GM12865 (cell line): ENCODE measurements at places on chromosomes 16 and 17.

- no peak for DNase-seq
These were observed 1.3 kb downstream of the SERPINF1 start for GRCh38 chr17:1762901-1763898.

- DNase-seq = no peak
These were observed 669.4 kb downstream of the CDH11 start for GRCh38 chr16:64452446-64452845.

DNA sequence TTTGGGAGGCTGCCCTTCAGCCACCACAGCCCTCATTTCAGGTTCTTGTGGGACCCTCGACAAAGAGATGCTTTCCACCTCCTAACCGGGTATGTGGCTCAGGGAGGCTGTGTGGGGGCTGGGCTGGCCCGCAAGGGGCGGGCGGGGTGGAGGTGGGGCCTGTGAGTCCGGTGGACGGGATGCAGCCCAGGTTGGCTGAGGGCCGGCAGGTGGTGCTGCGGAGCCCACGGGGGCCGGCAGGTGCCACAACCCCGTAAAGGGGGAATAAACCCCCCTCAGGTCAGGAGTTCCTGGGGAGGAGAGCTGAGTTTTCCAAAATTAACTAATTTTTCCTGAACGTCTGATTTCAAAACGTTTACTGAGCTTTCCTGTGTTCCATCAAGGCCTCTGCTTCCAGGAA, 4.9 kb upstream of the CIAO3 start:
- DNase-seq = no peak

- DNase-seq = no peak
These were observed 16.2 kb downstream of the MYBBP1A start for GRCh38 chr17:4539025-4539424.

GRCh38 chr16:48860341-48860740, 250.4 kb upstream of the N4BP1 start:
- no peak for DNase-seq

DNA sequence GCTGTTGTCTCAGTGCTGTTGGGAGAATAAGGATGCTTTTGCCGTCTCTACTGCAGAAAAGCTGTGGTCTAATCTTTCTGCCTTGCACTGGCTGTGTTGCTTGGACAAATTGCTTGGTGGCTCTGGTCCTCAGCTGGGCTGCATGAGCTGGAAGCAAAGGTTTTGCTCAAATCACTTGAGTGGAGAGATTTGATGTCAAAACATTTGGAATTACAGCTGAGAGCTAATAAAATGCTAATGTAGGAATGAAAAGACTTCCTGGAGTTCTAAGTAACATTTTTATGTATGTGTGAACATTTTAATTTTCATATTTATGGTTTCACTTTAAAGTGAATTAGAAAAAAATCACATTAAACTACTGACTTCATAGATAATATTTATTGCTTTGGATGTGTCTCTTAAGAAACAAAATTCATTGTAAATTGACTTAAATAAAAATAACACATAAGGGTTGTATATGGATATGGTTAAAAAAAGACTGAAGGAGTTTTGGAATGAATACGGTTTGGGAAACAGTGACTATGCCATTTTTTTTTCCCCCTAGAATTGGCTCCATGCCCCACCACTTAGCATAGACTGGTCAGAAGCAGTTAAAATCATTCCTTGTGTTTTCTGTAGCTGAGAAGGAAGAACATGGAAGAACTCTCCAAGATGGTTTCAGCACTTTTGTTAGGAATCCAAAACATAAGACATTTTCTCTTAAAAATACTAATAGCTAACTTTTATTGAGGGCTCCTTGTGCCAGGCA, 39.2 kb upstream of the FAM20A start:
- no peak for DNase-seq

DNA sequence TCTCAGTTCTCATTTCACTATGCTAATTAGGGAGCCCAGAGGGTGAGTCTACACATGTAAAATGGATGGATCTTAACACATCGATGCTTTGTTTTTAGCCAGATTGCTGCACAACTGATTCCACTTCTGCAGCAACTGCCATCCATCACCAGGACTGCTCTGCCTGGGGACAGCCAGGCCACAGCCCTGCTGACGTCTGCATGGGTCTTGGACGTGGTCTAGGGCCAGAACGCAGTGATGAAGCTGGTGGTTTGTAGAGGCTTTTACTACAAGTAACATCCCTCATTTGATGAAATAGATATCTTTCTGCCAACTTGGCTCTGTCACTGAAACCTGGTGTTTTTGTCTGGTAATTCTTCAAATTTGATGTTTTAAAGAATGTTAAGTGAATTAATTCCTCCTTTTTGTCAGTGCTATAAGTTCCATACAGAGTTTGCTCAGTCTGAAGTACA, 50.6 kb downstream of the MARCHF10 start:
- DNase-seq = no peak

- DNase-seq = no peak
These were observed 601 bp downstream of the SPNS1 start for GRCh38 chr16:28975158-28975599.

DNA sequence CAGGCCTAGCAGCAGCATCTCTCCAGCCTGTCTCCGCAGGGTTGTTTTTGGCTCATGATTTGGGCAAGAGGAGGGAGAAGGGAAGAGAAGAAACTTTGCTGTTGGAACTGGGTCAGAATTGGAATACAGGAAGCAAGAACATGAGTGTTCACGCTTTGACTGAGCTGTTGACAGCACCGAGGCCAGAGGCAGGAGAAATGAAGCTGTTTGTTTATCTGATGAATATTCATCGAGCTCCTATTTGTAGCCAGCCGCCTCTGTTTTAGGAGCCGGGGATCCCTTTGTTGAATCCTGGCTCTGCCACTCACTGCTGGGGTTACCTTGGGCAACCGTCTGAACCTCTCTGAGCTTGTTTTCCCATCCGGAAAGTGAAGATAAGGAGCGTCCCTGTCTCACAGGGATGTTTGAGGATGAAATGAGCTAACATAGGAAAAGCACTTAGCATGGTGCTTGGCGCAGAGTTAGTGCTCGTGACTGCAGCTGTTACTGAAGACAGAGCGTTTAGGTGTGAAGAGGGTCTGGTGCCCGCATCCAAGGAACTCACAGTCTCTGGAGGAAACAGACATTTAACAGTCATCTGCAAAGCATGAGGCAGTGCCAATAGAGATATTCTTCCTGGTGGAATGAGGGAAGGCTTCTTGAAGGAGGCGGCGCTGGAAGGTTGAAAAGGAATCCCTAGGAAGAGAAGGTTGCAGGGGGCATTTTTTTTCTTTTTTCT, 29.2 kb downstream of the RAP1GAP2 start:
- no peak for DNase-seq

- no peak for DNase-seq
These were observed 37.5 kb downstream of the SRCIN1 start for GRCh38 chr17:38568274-38568673.
